ENCODE measurements at places on chromosomes 5 and 9.

DNA sequence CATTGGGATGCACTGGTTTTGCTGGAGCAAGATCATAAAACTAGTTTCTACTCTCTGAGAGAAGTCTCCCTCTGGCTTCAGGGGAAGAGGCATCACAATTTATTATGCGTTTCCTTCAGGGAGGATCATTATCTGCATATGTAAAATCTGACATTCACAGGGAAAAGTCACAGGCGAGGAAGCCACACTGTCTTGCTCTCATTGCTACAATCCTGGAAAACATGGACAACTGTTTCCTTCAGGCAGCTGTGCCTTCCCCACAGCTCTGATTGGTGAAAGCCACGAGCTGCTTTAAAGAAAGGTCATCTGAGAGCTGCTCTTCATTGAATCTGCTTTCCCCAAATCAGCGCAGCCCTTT, 397.8 kb downstream of the MED10 start:
- DNase-seq: no peak

GRCh38 chr5:42832060-42832459, 20.4 kb upstream of the SELENOP start:
- DNase-seq: no peak

GRCh38 chr5:150623878-150624216, 16.6 kb upstream of the SYNPO start:
- no peak for DNase-seq

GRCh38 chr9:17422994-17423680, 155.7 kb upstream of the SH3GL2 start:
- DNase-seq: no peak

DNA sequence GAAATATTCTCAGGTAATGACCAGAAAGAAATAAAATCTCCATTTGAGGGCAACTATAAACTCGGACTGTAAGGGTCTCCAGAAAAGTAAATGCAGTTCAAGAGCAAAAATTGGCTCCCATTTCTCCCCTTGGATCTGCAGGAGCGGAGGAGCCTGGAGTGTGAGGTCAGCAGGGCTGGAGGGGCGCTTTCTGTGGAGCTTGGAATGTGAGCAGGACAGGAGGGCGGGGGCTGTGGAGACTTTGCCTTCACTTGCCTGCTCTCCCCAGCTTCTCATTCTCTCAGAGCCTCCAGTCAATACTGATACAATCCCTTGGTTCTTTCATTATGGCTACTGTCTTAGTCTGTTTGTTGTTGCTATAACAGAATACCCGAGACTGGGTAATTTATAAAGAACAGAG, 162.8 kb upstream of the ANKH start:
- DNase-seq: no peak

DNA sequence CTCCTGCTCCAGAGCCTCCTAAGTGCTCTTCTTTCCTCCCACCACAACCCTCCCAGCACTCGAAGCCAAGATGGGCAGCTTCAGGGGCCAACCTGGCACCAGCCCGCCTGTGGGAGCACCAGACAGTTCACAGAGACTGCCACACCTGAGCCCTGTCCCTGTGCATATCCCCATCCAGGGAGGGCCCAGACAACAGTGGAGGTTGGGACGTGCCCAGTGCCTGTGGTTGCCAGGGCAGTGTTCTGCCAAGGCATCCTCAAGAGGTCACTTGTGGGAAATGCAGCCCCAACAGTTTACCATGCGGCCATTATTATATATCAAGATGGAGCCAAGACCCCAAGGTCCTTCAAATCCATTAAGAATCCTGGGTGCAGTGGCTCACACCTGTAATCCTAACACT, 23.0 kb upstream of the TRIO start:
- no peak for DNase-seq

DNA sequence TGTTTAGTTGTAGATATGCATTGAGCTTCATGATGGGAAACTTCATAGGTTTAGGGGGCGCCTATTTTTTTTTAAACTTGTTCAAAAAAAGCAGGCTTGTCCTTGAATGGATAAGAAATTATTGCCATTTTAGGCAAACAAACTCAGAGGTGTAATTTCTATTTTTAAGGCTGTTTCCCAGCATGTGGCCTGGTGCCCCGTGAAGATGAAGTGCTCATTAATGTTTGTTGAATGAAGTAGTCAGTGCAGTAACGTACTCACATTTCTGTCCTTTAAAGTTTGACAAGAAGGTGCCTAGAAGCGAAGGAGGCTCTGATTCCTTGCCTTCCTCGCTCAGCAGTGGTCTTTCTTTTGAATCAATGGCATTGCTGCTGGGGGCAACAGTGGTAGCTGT, 54.3 kb downstream of the ZNF618 start:
- no peak for DNase-seq

DNA sequence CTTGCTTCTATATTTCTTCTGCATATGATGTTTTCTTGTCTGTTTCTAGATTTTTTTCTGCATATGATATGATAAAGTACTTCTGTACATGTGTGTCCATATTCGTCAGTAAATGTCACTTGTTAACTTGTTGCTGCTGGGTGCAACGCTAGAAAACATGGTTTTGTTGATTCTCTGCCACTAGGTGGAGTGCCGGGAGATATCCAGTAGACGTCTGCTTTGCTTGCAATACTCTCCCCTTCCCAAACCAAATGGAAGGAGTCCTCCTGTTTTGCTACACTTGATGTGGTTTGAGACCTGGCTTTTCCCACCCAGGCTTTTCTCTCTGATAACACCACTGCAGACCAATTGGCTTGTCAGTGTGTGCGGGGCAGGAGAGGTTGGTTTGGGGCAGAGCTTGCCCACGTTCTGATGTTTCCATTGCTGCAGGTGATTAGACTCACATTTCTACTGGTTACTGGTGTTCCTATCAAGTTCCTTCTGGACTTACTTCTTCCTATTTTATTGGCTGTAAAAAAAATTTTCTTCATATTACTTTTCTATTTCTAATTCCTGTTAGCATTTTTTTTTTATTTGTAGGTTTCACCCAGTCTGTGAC, 900.0 kb upstream of the CDH10 start:
- DNase-seq: no peak

DNA sequence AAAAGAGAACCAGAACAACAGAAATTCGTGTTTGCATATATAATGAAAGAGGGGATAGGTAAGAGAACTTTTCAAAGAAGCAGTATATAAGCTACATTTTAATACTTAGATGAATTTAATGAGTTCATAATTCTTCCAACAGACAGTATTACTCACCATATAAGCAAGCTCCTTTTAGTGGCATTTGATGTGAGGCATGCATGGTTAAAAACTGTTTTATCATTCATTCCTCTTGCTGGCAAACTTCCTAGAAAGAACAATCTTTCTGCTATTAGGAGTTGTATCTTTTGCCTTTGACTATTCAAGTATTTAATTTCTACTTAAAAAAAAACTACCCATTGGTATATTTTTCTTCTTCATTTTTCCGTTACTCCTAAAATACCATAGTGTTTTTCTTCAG, 65.7 kb upstream of the EIF4EBP3 start:
- DNase-seq: peak; percentile 18

- DNase-seq: no peak
Measured at GRCh38 chr9:104963076-104963475, 35.1 kb upstream of the ABCA1 start.

- DNase-seq: no peak
Measured at GRCh38 chr5:157109744-157110143, 900 bp upstream of the HAVCR2 start.

DNA sequence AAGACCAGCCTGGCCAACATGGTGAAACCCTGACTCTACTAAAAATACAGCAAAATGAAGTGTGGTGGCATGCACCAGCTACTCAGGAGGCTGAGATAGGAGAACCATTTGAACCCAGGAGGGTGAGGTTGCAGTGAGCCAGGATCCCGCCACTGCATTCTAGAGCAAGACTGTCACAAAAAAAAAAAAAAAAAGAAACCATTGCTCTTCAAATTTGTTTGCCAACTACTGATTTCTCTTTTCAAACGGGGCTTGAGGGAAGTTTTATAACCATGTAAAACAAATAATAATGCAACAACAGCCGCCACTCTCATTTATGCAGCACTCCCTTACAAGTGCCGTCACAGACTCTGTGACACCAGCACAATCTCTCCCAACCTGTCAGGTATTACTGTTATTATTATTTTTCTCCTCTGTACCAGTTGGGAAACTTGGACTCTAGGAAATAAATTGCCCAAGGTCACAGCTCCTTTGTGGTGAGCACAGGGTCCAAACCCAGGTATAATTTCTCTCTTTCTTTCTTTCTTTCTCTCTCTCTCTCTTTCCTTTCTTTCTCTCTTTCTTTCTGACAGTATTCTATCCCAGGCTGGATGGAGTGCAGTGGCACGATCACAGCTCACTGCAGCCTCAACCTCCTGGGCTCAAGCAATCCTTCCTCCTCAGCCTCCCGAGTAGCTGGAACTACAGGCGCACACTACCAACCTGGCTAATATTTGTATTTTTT, 25.4 kb downstream of the SERINC5 start:
- no peak for DNase-seq

Data from fibroblast of skin of left quadriceps (primary cell).